ENCODE measurements at places on chromosomes 6 and 20.

GRCh38 chr20:43981540-43981939 lies 66.9 kb downstream of the TOX2 start:
- no peak for DNase-seq

- no peak for DNase-seq
Measured at GRCh38 chr6:21829126-21829525, 235.6 kb downstream of the SOX4 start.

DNA sequence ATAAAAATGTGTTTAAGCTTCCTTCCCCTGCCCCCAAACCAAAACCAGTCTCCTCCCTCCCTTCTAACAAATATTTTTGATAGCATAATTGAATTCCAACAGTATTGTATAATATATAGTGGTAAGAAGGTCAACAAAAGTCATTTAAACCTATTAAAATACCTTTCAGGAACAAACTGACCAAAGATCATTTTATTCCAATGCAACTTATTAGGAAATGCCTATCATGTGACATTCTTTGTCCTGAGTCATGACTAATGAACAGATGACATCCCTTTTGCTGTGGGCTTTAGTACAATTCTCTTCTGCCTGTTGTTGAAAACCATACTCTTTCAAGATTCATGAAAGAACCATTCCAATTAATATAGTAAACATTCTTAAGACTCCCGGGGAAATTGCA lies 51.5 kb upstream of the TRAF3IP2 start:
- no peak for DNase-seq

- DNase-seq = no peak
Measured at GRCh38 chr6:100281471-100281901, 183.2 kb downstream of the SIM1 start.

DNA sequence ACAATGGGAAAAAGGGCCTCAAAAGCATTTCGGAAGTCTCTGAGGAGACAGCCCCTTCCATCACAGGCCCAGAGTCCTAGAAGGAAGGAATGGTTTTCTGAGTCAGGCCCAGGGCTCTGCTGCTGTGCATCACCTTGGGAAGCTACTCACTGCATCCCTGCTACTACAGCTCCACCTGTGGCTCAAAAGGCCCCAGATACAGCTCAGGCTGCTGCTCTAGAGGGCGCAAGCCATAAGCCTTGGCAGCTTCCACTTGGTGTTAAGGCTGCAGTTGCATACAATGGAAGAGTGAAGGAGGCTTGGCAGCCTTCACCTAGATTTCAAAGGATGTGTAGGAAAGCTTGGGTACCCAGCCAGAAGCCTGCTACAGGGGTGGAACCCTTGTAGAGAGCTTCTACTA lies 54.8 kb downstream of the MEI4 start:
- no peak for DNase-seq

DNA sequence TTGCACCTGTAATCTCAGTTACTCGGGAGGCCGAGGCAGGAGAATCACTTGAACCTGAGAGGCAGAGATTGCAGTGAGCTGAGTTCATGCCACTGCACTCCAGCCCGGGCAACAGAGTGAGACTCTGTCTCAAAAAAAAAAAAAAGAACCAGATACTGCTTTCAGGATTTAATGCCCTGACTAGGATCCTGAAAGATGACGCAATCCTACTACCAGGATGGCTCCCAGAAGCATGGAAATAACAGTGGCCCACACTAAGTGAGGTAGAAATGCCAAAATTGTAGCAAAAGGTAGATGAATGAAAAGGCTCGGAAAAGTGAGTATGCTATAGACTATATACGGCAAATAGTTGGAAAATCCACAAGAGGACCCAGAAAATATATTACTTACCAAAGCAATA lies 23.8 kb upstream of the KHDC1 start:
- no peak for DNase-seq
